AG08395 (cell line): ENCODE measurements at places on chromosomes 4 and X.

DNA sequence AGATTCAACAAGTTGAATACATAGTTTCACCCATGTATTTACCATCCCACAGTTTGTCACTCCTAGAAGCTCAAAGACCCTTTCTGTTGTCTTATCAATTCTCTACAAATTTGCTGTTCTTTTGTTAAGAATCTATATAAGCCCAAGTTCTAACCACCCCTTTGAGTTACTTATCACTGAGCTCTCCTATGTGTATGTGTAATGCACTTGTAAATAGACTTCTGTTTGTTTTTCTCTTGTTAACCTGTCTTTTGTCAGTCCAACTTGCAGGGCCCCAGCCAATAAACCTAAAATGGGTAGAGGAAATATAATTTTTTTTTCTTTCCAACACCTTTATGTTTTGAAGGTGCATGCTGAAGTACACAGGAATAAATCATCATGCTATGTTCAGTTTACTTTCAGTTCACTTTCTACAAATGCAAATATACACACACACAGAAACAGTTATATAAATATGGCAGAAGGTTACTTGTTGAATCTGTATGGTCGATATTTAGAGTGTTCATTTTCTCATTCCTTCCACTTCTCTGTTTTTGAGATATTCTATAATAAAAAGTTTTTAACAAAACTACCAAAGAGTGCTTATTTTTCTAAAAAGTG, 22.3 kb upstream of the CLOCK start:
- DNase-seq = no peak

- DNase-seq = no peak
Measured at GRCh38 chrX:6738518-6739470, 203.9 kb upstream of the VCX3A start.

DNA sequence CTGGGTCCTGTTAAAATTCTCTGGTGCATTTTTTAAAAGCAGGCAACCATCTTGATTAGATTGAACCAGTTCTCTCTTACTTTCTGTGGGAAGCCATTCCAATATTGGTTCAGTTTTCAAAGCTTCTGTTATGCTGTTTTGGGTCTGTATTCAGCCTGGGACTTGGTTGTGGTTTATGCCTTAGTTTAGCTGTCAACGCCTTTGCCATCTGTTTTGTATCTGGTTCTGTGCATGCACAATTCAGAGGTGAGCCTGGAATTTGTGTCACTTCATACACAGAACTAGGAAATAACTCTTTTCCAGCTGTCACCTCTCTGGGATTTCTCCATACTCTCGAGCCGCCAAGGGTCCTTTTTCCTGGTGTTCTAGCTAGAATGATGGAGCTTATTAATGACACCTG, 46.2 kb downstream of the STAP1 start:
- no peak for DNase-seq

DNA sequence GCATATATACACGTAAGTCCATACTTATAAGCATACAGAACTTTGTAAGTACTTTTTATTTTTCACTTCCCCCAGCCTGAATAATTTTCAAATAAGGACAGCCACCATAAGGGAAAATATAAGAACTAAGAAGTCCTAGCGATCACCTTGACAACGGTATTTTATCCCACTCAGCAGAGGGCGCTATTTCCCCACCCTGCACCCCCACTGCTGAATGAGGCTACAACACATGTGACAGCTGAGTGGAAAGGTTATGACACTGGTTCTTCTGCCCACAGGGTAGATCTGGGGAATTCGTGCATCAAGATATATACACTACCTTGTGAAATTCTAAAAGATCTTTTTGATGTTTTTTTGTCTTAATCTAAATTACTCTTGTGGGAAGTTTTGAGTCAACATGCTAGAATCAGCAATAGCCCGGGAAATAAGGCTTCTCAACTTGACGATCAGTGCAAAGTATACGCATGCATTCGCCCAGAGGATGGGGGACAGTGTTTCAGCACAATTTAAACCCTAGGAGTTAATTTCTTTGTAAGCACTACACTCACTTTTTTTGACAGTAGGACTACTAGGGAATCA, 151.5 kb downstream of the CORIN start:
- DNase-seq = peak; percentile 40

DNA sequence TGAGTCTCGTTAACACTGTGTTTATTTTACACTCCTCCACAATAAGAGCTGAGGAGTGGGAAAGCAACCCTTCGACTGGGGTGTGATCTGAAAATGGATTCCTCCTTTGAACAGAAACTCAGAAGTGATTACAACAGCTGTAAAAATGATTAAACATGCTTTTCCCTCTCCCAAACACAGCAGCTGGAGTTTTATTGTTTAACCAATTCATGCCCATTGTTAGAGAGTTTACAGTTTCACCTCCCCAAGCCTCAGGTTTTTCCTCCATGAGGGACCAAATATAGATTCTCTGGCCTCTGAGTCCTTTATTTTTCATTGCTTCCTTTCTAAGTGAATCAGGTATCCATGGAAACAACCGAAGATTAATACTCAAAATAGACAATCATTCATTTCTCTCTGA, 263.0 kb upstream of the TAPT1 start:
- DNase-seq = no peak

GRCh38 chr4:109004418-109004817, 241.6 kb upstream of the ETNPPL start:
- DNase-seq = no peak

DNA sequence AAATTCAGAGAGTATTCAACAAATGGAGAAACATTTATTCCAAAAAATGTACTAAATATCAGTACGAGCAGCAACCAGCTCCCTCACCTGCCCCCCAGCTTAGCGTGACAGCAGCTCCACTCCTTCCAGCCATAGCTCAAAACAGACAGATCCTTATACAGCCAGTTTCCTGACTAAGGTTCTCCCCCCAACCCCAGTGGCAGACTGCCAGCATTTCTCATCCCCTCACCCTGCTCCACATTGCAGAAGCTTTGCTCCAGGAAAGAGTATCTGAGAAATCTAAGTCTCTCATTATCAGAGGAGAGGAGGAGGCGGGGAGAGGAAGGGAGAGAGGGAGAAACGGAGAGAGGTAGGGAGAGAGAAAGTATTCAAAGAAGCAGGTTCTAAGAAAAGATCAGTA, 53.3 kb upstream of the PASD1 start:
- DNase-seq = no peak

DNA sequence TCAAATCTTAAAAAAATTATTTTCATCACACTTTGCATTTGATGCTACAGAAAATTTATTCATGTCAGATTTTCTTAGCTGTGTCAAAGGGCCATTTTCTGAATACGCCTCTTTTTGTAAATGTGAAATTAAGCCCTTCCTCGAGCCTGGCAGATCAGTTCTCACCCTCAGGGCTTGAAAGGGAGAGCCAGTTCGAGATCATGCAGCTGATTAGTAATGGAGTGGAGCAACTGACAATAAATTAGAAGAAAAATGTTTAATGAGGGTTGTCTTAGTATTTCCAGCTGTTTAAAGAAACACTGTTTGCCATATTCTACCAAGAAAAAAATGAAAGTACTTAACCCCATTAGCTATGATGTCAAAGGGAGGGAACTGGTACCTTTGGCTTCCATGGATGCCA, 28.7 kb downstream of the CC2D2A start:
- DNase-seq = no peak

DNA sequence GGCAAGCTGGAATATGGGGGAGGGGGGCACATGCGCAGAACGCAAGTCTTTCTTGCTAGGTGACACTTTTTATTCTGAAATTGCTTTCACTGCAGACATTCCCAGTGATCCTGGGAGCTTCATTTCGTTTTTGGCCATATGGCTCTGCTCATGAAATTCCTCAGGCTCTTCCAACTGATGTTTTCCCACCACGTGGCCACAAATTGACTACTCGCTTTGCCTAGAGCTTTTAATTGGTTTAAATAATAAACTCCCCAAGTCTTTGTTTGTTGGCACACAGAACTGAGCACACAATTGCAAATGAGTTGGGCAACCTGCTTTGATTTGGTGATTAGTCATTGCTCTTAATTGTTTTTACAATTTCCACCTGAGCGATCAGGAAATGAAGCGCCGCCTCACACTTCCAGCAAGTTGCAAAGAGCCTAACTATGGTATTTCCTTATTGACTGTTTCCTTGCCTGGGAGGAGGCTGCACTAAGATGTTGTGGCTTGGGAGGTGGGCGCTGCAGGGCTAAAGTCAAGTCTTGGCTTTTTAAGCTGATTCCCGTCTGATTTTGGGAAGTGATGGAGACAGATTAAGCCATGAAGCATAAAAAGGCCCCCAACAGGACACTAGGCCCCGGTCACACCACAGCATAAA, 282.5 kb downstream of the ZIC3 start:
- no peak for DNase-seq

DNA sequence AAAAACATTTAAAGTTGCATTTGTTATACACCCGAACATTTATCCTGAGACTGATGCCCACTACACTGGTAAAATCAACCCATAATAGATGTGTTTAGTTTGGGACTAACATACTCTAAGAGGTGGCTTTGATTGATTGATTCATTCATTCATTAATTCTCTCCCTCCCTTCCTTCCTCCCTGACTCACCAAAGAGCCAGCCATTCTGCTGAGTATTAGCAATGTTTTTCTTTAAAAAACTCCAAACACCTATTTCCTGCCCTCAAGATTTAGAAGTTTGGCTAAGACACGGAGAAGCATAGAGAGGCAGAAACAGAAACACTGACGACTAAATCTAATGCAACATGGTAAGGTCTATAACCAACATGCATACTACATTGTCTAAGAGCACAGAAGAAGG, 88.9 kb downstream of the RASL11B start:
- no peak for DNase-seq

GRCh38 chrX:41922431-41923151, 763 bp downstream of the CASK start:
- DNase-seq = peak; percentile 3

GRCh38 chr4:74016068-74016467, 17.6 kb upstream of the CXCL5 start:
- no peak for DNase-seq

- DNase-seq = no peak
Measured at GRCh38 chr4:73895201-73896175, 26.3 kb downstream of the CXCL1 start.

- no peak for DNase-seq
Measured at GRCh38 chr4:173935622-173936405, 347.7 kb downstream of the FBXO8 start.

DNA sequence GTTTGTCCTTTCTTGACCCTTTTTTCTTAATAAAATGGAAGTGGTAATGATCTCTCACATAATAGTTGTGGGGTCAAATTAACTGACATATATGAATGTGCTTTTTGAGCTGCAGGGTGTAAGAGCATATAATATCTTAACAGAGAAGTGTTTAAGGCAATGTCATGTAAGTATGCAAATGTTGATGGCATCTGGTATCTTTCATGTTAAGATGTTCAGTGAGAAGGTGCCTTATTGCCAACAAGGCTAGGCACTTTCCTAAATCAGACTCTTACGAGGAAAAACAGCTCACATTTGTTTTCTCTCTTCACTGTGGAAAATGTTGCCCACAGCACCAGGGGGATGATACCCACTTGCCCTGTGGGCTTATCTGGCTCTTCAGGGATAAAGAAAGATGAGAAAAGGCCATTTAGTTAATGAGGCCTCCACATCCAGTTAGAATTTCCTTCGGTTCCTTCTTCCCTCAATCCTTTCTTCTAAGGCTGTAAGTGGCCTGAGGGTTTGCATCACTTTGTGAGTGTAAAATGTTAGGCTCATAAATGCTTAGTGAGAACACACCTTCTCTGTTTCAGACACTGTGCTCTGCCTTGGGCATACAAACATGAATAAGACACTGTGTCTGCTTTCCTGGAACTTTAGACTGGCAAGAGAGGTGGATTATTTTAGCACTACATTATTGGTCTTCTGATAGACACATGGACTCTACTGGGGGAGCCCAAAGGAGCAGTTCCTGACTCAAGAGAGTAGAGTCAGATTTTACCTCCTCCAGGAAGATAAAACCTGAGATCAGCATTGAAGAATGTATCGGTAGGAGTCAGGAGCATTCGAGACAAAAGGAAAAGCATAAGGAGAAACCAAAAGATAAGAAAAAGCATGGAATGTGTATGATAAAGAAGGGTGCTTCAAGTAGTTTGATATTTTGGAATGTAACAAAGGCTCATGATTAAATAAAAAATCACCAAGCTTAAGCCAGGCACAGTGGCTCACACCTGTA, 135.5 kb downstream of the SOWAHB start:
- DNase-seq = no peak

GRCh38 chr4:74770226-74770910, 24.0 kb downstream of the BTC start:
- DNase-seq = no peak

- DNase-seq = no peak
Measured at GRCh38 chrX:69117876-69118526, 47.3 kb downstream of the PJA1 start.

DNA sequence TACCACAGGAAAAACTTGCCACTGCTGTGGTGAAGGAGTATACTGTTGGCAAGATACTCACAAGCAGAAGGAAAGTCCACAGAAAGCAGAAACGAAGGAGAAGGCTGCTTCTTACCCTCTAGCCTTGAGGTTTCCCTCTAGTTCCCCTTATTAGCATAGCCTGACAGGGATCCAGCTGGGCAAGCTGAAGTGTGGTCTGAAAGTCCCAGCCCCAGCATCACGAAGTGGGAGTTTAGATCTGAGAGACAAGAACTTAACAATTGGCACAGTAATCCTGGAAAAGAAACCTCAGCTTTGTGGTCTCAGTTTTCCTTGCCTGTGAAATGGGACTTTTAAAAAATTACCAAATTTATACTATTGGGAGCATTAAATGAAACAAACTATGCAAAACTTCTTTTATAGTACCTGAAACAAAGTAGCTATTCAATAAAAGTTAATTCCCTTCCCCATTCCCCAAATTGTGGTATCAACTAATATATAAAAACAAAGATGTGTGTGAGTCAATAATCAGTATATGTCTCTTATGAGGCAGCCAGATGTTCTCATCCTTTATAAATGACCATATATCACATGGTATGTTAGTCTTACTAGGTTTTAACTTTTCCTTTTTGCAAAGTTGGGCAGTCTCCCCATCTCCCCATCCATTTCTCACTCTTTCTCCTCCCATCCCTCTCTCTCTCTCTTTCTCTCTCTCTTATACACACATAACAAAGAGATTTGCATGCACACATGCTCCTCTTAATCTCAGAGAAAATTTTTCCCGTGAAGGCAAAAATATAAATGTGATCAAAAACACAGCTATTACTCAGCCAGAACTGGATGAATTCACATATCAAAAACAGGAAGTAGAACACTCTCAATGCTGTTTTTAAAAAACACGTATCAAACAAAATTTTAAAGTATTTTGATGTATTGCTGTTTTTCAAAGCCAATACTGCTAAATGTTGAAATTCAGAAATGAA, 57.8 kb downstream of the SCFD2 start:
- no peak for DNase-seq

DNA sequence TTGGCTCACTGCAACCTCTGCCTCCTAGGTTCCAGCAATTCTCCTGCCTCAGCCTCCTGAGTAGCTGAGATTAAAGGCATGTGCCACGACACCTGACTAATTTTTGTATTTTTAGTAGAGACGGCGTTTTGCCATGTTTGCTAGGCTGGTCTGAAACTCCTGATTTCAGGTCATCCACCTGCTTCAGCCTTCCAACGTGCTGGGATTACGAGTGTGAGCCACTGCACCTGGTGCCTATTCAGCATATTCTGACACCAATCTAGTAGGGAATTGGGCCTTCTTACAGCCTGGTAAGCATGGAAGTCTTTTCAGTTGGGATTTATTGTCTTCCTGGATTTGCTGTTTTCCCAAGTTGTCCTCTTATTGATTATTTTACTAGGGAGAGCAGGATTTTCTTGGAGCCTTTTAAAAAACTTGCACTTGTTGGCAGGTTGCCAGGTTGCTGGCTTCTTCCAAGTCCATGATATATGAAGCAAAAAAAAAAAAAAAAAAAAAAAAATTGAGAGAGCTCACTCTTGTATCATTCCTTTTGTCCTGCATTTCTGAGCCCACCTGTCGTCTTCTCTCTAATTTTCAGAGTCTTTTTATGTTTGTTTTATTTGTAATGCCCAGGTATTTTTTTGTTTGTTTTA, 43.7 kb downstream of the TMPRSS11E start:
- no peak for DNase-seq
